ENCODE measurements at places on chromosomes 6 and 20.

GRCh38 chr20:22464312-22465003 is 119.9 kb downstream of the FOXA2 start:
- no peak for DNase-seq

GRCh38 chr6:147507162-147508041 is 1.1 kb upstream of the SAMD5 start:
- no peak for DNase-seq

DNA sequence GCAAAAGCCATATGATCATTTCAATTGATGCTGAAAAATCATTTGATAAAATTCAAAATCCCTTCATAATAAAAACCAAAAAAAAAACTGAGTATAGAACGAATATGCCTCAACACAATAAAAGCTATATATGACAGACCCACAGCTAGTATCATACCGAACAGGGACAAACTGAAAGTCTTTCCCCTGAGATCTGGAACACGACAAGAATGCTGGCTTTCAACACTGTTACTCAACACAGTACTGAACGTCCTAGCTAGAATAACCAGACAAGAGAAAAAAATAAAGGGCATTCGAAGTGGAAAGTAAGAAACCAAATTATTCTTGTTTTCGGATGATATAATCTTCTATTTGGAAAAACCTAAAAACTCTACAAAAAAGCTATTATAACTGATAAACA is 559.9 kb downstream of the EPM2A start:
- DNase-seq, result no peak

GRCh38 chr6:122472022-122472340 is 374 bp upstream of the SERINC1 start:
- DNase-seq, result no peak

GRCh38 chr6:131023834-131024504 is 39.1 kb downstream of the EPB41L2 start:
- DNase-seq, result no peak

- DNase-seq, result no peak
Observed at GRCh38 chr20:25062841-25063240, 4.9 kb upstream of the ACSS1 start.

GRCh38 chr6:125154118-125154760 is 666 bp downstream of the TPD52L1 start:
- no peak for DNase-seq

All from DMS79 (cell line).